Ascending aorta (tissue), 2 donors: ENCODE measurements at places on chromosomes 13 and 19.

- no peaks in the 10 kb centered on the region for H3K4me1 ChIP-seq
- no peak overlapping the region for H3K4me3 ChIP-seq
- no peak for DNase-seq
- no peak overlapping the region for H3K27ac ChIP-seq
- no peaks in the 10 kb centered on the region for H3K27me3 ChIP-seq
These were observed 226.8 kb downstream of the RAP2A start for GRCh38 chr13:97660594-97661260.

DNA sequence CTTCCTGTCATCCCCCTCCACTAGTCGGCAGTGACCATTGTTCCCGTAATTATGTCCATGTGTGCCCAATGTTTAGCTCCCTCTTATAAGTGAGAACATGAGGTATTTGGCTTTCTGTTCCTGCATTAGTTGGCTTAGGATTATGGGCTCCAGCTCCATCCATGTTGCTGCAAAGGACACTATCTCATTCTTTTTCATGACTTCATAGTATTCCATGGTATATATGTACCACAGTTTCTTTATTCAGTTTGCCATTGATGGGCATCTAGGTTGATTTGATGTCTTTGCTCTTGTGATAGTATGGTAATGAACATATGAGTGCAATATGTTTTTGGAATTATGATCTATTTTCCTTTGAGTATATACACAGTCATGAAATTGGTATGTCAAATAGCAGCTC is 522.1 kb downstream of the DCT start:
- H3K27ac ChIP-seq: no peak overlapping the region
- no peak overlapping the region for H3K4me3 ChIP-seq
- H3K36me3 ChIP-seq: no peaks in the 10 kb centered on the region
- no peaks in the 10 kb centered on the region for H3K27me3 ChIP-seq
- no peaks in the 10 kb centered on the region for H3K4me1 ChIP-seq

GRCh38 chr19:15128162-15128770 is 21.1 kb downstream of the SYDE1 start:
- H3K4me3 ChIP-seq: no peak overlapping the region
- peaks cover 12% of the 10 kb centered on the region for H3K4me1 ChIP-seq
- no peaks in the 10 kb centered on the region for H3K27me3 ChIP-seq
- DNase-seq: peak; percentile 5

DNA sequence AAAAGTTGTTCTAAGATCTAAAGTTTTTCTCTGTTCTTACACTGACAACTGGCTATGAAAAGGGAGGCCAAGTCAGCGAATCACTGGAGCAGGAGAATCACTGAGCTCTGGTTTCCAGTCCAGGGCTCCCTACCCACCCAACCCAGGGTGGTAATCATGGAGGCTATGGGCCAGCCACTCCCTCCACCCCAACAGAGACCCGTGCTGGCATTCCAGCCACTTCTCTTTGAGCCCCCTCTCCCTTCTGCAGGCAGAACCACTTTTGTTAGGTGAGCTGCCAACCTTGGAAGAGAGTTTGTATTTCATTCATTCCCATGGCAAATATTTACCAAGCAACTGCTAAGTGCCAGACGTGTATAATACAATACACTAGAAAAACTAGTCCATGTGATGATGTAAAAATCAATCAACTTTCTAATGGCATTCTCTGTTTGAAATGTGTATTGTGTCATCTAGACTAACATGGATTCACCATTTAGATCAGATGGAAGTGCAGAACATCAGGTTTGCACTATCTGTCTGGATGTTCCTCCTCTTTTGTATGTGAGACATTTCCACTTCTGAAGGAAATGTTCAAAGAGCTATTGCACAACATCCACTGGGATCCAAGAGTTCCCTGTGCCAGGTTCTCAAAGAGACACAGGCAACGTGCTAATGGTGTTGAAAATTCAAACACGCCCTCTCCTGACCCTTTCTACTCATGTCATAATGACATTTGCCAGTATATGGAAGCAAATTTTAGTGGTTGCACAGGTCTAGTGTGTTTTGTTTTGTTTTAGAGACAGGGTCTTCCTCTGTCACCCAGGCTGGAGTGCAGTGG is 5.3 kb downstream of the MLNR start:
- no peaks in the 10 kb centered on the region for H3K4me1 ChIP-seq
- H3K4me3 ChIP-seq: no peak overlapping the region
- H3K27me3 ChIP-seq: peaks cover 5% of the 10 kb centered on the region
- no peak overlapping the region for H3K27ac ChIP-seq
- no peaks in the 10 kb centered on the region for H3K36me3 ChIP-seq

DNA sequence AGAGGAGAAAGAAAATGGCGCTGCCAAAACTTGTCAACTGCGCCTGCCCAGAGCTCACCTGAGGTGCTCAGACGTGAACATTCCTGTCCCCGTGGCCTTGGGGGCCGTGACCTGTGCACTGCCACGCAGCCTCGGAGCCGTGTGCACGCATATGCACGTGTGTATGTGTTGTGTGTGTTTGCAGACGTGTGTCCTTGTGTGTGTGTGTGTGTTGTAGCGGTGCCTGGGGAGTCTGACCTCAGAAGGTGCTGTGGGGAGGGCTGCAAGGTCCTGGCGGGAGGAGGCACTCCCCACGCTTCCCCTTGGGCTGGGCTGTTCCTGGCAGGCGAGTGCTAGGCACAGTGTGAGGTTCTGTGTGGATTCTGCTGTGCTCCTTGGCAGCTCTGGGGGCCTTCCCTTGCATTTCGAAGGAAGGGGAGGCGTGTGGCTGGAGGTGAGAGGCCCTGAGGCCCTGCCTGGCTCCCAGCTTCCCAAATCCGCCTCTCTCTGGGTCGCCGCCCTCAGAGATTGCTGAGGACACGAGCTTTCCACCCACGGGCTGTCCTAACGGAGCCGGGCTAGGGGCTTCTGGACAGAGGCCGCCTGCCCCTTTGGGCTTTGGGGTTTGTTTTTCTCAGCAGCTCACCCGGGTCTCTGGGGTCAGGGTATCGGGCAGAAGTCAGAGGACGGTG is 4.5 kb downstream of the BSG start:
- no peak overlapping the region for H3K27ac ChIP-seq
- peaks cover 11% of the 10 kb centered on the region for H3K4me1 ChIP-seq
- no peak for DNase-seq
- H3K4me3 ChIP-seq: no peak overlapping the region
- no peaks in the 10 kb centered on the region for H3K27me3 ChIP-seq
- peaks cover 22% of the 10 kb centered on the region for H3K36me3 ChIP-seq

- H3K36me3 ChIP-seq: peaks cover 6% of the 10 kb centered on the region
- no peaks in the 10 kb centered on the region for H3K4me1 ChIP-seq
- no peak for DNase-seq
- no peak overlapping the region for H3K27ac ChIP-seq
- no peak overlapping the region for H3K4me3 ChIP-seq
These were observed 40.0 kb downstream of the DZIP1 start for GRCh38 chr13:95604556-95604915.

DNA sequence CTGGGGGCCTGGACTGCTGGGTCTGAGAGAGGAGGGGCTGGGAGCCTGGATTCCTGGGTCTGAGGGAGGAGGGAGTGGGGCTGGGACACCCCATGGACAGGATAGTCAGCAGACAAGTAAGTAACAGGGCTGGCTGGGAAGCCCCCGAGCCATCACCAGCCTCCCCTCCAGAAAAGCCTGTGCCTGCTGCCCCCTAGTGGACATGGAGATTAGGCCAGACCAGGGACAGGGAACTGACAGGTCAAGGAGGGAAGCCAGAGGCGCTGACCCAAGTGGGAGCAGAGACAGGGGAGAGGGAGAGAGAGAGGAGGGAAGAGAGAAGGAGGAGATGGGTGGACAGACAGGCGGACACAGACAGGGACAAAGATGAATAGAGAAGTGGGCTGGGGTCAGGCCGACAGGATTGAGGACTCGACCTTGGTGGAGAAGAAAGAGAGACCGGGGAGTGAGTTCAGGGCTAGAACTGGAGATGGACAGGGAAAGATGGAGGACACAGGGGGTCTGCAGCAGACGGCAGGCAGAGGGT is 6.7 kb upstream of the ERFL start:
- no peak overlapping the region for H3K27ac ChIP-seq
- H3K4me3 ChIP-seq: no peak overlapping the region
- no peaks in the 10 kb centered on the region for H3K36me3 ChIP-seq
- H3K4me1 ChIP-seq: no peaks in the 10 kb centered on the region
- peaks cover 27% of the 10 kb centered on the region for H3K27me3 ChIP-seq

DNA sequence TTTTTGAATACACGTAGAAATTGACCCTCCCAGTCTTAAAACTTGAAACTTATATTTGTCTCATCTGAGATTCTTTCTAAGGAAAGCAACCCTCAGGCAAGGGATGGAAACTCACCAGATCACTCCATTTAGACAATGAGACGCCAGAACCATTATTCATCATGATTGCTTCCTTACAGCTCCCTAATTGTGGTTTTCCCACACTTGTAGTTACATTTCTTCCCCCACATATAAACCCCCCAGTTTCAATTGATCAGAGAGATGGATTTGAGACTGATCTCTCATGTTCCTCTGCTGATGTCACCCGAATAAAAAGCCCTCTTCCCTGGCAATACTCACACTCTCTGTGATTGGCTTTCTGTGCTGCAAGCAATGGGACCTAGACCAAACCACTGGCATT is 197.9 kb upstream of the STARD13 start:
- H3K36me3 ChIP-seq: no peaks in the 10 kb centered on the region
- no peak overlapping the region for H3K27ac ChIP-seq
- H3K4me3 ChIP-seq: no peak overlapping the region
- H3K27me3 ChIP-seq: no peaks in the 10 kb centered on the region

DNA sequence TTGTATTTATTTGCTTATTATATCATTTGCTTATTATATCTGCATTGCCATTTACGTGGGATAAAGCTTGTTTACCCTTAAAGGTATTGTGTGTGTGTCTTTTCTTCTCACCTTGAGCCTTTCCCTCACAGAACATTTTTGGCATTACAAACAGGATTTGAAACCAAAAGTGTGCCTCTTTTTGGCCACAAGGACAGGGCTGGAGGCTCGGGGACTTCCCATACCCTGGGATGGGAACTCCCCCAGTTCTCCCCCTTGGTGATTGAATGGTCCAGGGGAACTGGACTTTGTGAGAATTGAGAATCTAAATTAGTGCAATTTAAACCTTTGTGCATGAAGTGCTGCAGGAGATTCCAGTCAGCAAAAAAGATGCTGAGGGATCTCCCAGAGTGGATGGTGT is 2.4 kb upstream of the ZNF506 start:
- no peak overlapping the region for H3K4me3 ChIP-seq
- no peaks in the 10 kb centered on the region for H3K36me3 ChIP-seq
- H3K27me3 ChIP-seq: no peaks in the 10 kb centered on the region
- H3K27ac ChIP-seq: no peak overlapping the region
- DNase-seq: no peak

DNA sequence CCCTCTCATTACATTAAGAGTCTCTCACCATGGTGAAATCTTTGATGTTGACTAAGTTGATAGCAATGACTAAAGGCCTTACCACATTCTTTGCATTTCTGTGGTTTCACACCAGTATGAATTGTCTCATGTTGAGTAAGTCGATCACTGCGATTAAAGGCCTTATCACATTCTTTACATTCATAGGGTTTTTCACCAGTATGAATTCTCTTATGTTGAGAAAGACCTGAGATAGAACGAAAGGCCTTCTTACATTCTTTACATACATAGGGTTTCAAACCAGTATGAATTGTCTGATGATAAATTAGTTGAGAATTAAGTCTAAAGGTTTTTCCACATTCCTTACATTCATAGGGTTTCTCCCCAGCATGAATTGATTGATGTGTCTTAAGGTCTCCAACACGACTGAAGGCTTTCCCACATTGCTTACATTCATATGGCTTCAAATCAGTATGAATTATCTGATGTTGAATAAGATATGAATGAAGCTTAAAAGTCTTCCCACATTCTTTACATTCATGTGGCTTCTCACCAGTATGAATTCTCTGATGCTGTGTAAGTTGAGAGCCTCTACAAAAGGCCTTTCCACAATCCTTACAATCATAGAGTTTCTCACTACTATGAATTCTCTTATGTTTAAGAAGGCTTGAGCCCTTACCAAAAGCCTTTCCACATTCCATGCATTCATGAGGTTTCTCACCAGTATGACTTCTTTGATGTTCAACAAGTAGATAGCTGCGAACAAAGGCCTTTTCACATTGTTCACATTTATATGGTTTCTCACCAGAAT is 45.6 kb downstream of the ZNF283 start:
- no peaks in the 10 kb centered on the region for H3K27me3 ChIP-seq
- H3K27ac ChIP-seq: no peak overlapping the region
- H3K4me3 ChIP-seq: no peak overlapping the region
- H3K36me3 ChIP-seq: peaks cover 5% of the 10 kb centered on the region

DNA sequence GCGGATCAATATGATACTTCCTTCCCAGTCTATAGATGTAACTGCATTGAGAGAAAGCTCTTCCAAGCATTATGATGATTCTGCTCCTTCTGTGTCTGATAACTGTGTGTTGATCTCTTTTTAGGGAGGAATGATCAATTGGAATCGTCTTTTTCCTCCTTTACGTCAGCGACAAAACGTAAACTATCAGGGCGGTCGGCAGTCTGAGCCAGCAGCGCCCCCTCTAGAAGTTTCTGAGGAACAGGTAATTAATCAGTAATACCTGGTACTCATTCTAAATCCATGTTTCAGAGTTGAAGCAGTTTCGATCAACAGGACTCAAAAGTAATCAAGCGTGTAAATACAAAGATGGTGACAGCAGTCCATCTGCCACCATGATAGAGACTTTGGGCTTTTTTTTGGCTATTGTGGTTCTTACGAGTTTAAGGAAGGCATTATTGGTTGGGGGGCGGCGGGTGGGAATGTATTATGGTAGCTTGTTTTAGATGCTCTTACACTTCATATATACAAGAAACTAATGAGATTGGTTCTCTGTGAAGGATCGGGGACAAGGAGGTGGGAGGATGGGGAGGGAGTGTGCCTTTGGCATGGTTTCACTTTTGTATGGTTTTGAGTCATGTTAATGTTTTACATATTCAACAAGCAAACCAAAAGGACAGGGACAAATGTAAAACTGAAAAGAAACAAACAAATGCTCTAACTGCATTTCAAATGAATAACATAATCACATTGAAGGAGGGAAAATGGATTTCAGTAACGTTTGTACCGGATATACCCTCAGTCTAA is 60.7 kb upstream of the GPR183 start:
- H3K27me3 ChIP-seq: no peaks in the 10 kb centered on the region
- H3K36me3 ChIP-seq: no peaks in the 10 kb centered on the region
- H3K27ac ChIP-seq: no peak overlapping the region

- H3K27me3 ChIP-seq: no peaks in the 10 kb centered on the region
- no peaks in the 10 kb centered on the region for H3K4me1 ChIP-seq
- no peak overlapping the region for H3K4me3 ChIP-seq
- H3K27ac ChIP-seq: no peak overlapping the region
- no peaks in the 10 kb centered on the region for H3K36me3 ChIP-seq
- no peak for DNase-seq
These were observed 1202.8 kb downstream of the DIAPH3 start for GRCh38 chr13:58960888-58961287.

- H3K4me3 ChIP-seq: no peak overlapping the region
- H3K36me3 ChIP-seq: no peaks in the 10 kb centered on the region
- no peak for DNase-seq
- no peaks in the 10 kb centered on the region for H3K4me1 ChIP-seq
These were observed 166.3 kb downstream of the STK24 start for GRCh38 chr13:98410612-98411011.
